ENCODE measurements at places on chromosomes 4 and X. TPM values are rescaled to one million over a fixed set of nuclear protein-coding genes. Genes with fewer than 3 reads are reported as not detected.
A peak's percentile ranks its signal among the peaks of the same experiment; 100 is the strongest.

Gene CXCL8
- not detected for total RNA-seq

Gene BRS3
- not detected for total RNA-seq

Gene CLNK
- total RNA-seq, result not detected

- H3K36me3 ChIP-seq, result no peaks in the 10 kb centered on the region
- no peaks in the 10 kb centered on the region for H3K27me3 ChIP-seq
- no peaks in the 10 kb centered on the region for H3K4me1 ChIP-seq
- H3K27ac ChIP-seq, result no peak overlapping the region
- H3K4me3 ChIP-seq, result no peak overlapping the region
Measured at GRCh38 chrX:113429011-113429410, 588.4 kb upstream of the AMOT start.

- no peak overlapping the region for H3K4me3 ChIP-seq
- peaks cover 11% of the 10 kb centered on the region for H3K36me3 ChIP-seq
- H3K27me3 ChIP-seq, result no peaks in the 10 kb centered on the region
- H3K27ac ChIP-seq, result no peak overlapping the region
Measured at GRCh38 chr4:97942951-97943350, 200.3 kb downstream of the STPG2 start.

GRCh38 chr4:24912252-24913118 lies at the start of gene CCDC149:
CCDC149 (minus strand) TSS chr4:24913042; CDS start chr4:24912864, 178 bp downstream.
- H3K27me3 ChIP-seq, result peaks cover 5% of the 10 kb centered on the region
- peaks cover 17% of the 10 kb centered on the region for H3K36me3 ChIP-seq
- H3K4me3 ChIP-seq, result peak within 1 kb of the TSS; percentile 87
- no peaks in the 10 kb centered on the region for H3K4me1 ChIP-seq
- DNase-seq, result peak; percentile 75

GRCh38 chr4:170007113-170007512 lies 19.1 kb downstream of the MFAP3L start:
- no peaks in the 10 kb centered on the region for H3K27me3 ChIP-seq
- no peak for DNase-seq
- H3K27ac ChIP-seq, result no peak overlapping the region
- H3K4me1 ChIP-seq, result no peaks in the 10 kb centered on the region
- no peaks in the 10 kb centered on the region for H3K36me3 ChIP-seq
- H3K4me3 ChIP-seq, result no peak overlapping the region

- peaks cover under 1% of the 10 kb centered on the region for H3K4me1 ChIP-seq
- H3K27me3 ChIP-seq, result no peaks in the 10 kb centered on the region
- no peak for DNase-seq
- no peak overlapping the region for H3K4me3 ChIP-seq
- no peak overlapping the region for H3K27ac ChIP-seq
Measured at GRCh38 chr4:94221916-94222315, 14.3 kb downstream of the SMARCAD1 start.

DNA sequence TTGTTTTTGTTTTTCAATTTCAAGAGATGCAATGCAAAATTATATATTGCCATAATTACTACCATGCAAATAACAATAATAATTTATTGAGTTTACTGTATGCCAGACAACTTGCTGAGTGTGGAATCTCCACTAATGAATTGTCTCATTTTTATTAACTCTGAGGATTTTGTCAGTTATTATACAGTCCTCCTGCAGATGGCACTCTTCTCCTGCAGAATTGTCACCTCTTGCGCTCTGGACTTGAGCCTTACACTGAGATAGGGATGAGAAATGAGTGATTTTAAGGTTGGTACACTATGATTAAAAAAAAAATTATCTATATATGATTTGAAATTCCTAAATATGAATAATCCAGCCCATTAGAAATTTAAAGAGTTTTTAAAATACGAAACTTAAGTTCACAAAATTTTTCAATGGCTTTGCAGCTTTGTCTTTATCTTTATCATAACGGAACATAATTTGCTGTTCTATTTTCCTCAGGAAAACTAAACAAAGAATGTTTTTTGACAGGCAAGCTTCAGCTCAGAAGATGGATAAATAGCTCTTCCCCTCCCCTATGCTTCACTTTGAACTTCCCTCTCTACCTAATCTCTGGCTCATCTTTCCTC lies 12.7 kb upstream of the PAQR3 start:
- H3K4me3 ChIP-seq, result no peak overlapping the region
- DNase-seq, result no peak
- peaks cover 2% of the 10 kb centered on the region for H3K27me3 ChIP-seq
- no peaks in the 10 kb centered on the region for H3K36me3 ChIP-seq
- no peaks in the 10 kb centered on the region for H3K4me1 ChIP-seq

GRCh38 chr4:174669270-174669669 lies 147.0 kb upstream of the HPGD start:
- H3K27me3 ChIP-seq, result peaks cover 2% of the 10 kb centered on the region
- H3K27ac ChIP-seq, result no peak overlapping the region
- no peaks in the 10 kb centered on the region for H3K4me1 ChIP-seq

- no peaks in the 10 kb centered on the region for H3K27me3 ChIP-seq
- no peak overlapping the region for H3K4me3 ChIP-seq
- H3K36me3 ChIP-seq, result no peaks in the 10 kb centered on the region
- H3K4me1 ChIP-seq, result no peaks in the 10 kb centered on the region
- no peak overlapping the region for H3K27ac ChIP-seq
- DNase-seq, result no peak
Measured at GRCh38 chr4:109294468-109295020, 7.9 kb downstream of the COL25A1 start.

DNA sequence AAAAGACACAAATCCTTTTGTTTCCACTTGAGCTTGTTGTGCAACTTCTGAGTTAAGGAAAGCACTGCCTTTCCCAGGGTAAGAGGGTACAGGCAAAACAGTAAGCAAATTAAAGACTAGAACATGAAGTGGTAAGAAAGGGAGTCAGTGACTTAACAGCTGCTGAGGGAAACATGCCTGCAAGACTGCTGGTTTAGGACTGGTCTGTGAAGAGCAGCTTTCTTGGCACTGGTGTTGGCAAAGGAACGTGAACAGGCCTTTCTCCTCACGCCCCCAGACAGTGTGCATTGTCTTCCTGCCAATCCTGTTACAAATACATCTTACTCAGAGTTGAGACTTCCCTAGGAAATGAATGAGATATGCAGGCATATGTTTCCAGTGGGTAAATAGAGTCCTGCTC lies 2.6 kb downstream of the LHFPL1 start:
- no peak overlapping the region for H3K27ac ChIP-seq
- peaks cover 6% of the 10 kb centered on the region for H3K4me1 ChIP-seq
- DNase-seq, result no peak

- no peak overlapping the region for H3K27ac ChIP-seq
- no peaks in the 10 kb centered on the region for H3K4me1 ChIP-seq
- no peak overlapping the region for H3K4me3 ChIP-seq
- no peaks in the 10 kb centered on the region for H3K27me3 ChIP-seq
- DNase-seq, result no peak
- no peaks in the 10 kb centered on the region for H3K36me3 ChIP-seq
Measured at GRCh38 chrX:23822397-23822796, 39.4 kb downstream of the SAT1 start.

DNA sequence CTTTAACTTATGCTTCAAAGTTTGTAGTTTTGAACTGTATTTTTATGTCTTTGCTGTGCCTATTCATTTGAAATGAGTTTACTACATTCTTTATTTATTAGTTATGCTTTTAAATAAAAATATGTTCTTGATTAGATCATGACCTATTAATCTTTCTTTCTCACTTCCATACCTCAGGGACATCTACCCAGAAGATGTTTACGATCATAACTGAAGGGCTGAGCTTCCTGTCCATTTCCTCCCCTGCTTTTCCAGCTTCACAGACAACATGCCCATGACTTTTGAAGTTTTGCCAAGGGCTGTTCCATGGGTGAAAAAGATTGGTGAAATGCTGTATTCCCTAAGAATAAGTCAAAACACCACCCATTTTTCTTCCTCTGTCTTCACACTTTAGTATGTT lies 99.7 kb upstream of the DDIT4L start:
- DNase-seq, result no peak
- H3K4me1 ChIP-seq, result peaks cover 16% of the 10 kb centered on the region
- no peak overlapping the region for H3K4me3 ChIP-seq
- H3K36me3 ChIP-seq, result no peaks in the 10 kb centered on the region

- H3K4me3 ChIP-seq, result no peak overlapping the region
- peaks cover 14% of the 10 kb centered on the region for H3K36me3 ChIP-seq
- peak overlapping the region; percentile 18 for H3K27ac ChIP-seq
- H3K4me1 ChIP-seq, result peaks cover 32% of the 10 kb centered on the region
- DNase-seq, result no peak
Measured at GRCh38 chr4:79177388-79177787, 148.5 kb downstream of the NAA11 start.

DNA sequence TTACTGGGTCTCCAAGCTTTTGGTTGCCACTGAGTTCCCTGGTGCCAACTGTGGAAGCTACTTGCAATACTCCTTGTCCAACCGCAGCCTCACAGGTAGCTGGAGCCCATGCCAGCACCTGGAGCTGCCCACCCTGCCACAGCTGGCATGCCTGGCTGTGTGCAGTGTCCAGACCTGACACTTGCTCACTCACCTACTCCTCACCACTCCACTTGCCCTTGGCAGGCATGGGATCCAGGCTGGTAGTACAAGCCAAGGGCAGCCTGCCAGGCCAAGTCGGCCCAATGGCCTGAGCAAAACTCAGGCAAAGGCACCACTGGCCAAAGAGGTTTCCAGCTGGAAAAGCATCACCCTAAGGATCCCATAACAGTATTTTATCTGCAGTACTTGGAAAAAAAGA lies 246.3 kb downstream of the PDGFC start:
- no peaks in the 10 kb centered on the region for H3K27me3 ChIP-seq
- H3K27ac ChIP-seq, result no peak overlapping the region
- H3K36me3 ChIP-seq, result no peaks in the 10 kb centered on the region
- DNase-seq, result no peak
